ENCODE measurements at places on chromosomes 16 and 17.

DNA sequence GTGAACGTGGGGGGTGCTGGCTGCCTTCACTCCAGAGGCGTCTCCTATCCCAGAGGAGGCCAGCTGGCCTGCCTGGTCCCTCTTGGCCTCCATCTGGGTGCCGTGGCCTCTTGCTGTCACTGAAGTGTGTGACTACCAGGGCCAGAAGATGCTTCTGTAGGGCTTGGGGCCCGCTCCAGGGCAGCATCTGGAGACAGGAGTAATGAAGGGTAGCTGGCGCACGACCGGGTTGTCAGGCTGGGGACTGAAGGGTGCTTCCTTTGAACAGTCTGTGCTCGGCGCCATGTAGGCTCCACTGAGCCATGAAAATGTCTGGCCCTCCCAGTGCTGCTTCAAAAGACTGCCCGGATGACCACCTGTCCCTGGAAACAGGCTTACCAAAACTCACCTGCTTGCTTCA lies 31.3 kb downstream of the ASIC2 start:
- DNase-seq = no peak

- no peak for DNase-seq
Observed at GRCh38 chr16:54241525-54241924, 45.1 kb downstream of the IRX3 start.

DNA sequence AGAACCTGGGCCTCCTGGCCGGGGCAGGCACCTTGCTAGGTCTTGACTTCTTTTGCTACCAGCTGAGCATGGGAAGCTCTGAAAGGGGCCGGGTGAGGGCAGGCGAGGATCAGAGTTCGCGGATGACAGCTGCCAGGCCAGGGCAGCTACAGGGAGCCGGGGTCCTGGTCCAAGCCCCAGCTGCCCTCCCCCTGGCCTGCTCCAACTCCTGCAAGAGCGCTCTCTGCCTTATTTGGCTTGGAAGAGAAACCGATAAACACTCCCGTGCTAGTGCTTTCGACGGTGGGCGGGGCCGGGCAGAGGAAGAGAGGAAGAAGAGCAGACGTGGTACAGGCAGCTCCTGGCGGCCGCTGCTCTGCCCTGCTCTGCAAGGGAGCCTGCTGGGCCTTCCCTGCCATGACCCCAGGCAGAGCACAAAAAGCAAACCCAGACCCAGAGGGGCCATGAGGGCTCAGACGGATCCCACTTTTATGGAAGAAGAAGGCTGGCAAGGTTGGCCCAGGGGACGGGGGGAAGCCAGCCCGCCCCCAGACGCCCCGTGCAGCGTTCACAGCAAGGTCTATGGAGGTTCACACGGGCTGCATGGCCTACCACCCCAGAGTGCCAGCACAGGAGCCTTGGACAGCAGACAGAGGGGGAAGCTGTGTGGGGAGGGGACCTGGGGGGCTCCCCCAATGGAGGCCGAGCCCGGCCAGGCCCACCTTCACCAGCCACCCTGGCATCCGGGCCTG lies 25.6 kb downstream of the PIEZO1 start:
- peak; percentile 55 for DNase-seq

DNA sequence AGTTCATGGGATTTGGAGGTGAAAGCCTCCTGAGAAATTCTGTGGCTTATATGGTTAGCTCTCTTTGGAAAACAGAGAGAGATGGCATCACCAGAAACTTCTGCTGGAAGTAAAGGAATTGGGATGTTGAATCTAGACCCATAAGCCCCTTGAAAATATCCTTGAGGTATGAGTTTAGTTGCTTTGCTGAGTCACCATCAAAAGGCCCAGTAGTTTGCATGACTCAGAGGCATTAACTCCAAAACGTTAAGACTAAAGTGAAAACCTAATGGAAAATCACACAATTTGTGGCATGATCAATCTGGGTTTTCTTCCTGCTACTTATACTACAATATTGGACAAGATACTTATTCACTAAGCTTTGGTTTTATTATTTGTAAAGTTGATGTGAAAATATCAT lies 349.2 kb upstream of the SALL1 start:
- DNase-seq = no peak

DNA sequence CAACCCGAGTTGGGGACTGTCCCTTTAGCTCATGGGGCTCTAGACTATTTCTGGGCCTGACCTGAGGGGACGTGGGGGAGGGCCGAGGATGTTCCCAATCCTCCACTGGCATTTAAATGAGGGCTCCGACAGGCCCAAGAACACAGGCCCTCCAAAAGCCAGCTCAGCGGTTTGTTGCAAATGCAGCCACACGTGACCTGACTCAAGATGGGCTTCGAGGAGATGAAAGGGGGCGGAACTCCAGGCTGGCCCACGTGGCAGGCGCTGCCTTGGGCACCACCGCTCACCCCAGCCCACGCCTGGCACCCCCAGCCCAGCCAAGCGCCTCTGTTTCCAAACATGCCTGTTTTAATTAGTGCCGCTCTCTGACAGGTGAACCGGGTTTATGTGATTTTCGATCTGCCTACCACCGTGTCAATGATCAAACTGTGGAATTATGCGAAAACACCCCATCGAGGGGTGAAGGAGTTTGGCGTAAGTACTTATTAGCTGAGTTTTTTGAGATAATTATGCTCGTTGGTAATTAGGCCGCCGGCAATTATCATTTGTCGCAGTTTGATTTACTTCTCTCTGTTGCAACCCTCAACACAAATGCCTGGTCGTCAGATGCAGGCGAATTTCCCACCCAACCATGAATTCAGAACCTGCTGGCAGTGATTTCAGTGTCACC lies 226.7 kb downstream of the KATNIP start:
- DNase-seq = no peak

- DNase-seq = no peak
Observed at GRCh38 chr17:5800646-5801045, 216.3 kb upstream of the NLRP1 start.

- no peak for DNase-seq
Observed at GRCh38 chr17:75319904-75320691, 30.9 kb upstream of the SLC25A19 start.

- DNase-seq = no peak
Observed at GRCh38 chr17:55161935-55162555, 102.7 kb upstream of the HLF start.

DNA sequence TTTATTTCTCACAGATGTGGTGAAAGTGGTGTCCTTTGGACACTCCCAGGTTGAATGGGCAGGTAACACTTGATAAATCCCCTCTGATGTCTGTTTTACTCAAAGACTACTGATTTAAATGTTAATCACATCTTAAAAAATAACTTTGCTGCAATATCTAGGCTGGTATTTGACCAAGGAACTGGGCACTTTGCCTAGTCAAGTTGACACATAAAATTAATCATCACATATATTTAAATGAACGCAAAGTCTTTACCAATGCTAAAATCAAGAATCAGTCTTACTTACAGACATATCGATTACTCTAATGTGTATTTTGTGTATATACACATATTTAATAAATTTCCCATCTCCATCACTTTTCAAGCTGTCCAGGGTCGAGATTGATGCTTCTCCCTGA lies 7.0 kb downstream of the MT2A start:
- no peak for DNase-seq

GRCh38 chr16:82510789-82511305 lies 115.9 kb upstream of the CDH13 start:
- DNase-seq = no peak

- no peak for DNase-seq
Observed at GRCh38 chr17:31880311-31880710, 21.2 kb downstream of the UTP6 start.

- DNase-seq = no peak
Observed at GRCh38 chr17:68539548-68540467, 27.6 kb downstream of the PRKAR1A start.

Data from stimulated activated CD4-positive, alpha-beta T cell treated with anti-CD3 and anti-CD28 coated beads, Interleukin-4, amount 100 ng/mL, for 4 hours (primary cell).